Progenitor cell of endocrine pancreas (in vitro differentiated cells): ENCODE measurements at places on chromosomes 6 and 20. TPM values are rescaled to one million over a fixed set of nuclear protein-coding genes. Genes with fewer than 3 reads are reported as not detected.

- DNase-seq: no peak
Measured at GRCh38 chr20:31842471-31843157, 2.8 kb downstream of the FOXS1 start.

The NKX2-2 gene
- total RNA-seq: 15.5 and 16.1 TPM in 2 replicates

- no peak for DNase-seq
Measured at GRCh38 chr6:13462458-13463327, 24.7 kb downstream of the GFOD1 start.

GRCh38 chr20:14631011-14631410 lies 293.6 kb upstream of the FLRT3 start:
- no peak for DNase-seq

GRCh38 chr6:24584382-24584720 lies 61.6 kb downstream of the KIAA0319 start:
- DNase-seq: no peak

- DNase-seq: no peak
Measured at GRCh38 chr20:47660602-47660905, 124.7 kb downstream of the SULF2 start.

- DNase-seq: no peak
Measured at GRCh38 chr6:138868181-138868580, 72.3 kb downstream of the ECT2L start.

The PNPLA1 gene
- total RNA-seq: not detected in 2 replicates

GRCh38 chr20:60349418-60349817 lies 391.2 kb downstream of the CDH26 start:
- DNase-seq: no peak

The TMEM217 gene
- 1.4 and 2.5 TPM in 2 replicates for total RNA-seq

DNA sequence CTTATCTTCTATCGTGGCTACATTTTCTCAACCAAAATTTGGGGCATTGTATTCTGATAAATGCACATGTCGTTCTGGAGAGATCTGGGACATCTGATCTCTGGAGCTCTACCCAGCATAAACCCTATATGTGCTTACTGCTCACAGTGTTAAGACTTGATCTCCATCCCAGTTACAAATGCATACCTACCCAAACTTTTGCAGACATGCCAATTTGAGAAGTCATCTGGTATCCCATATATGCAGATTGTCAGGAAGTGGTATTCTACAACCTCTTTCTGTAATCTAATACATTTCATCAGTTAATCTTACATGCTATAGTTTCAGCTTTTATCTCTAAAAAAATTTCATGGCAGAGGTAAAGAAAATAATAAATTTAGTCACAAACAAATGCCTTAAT lies 11.2 kb downstream of the BAG2 start:
- no peak for DNase-seq

DNA sequence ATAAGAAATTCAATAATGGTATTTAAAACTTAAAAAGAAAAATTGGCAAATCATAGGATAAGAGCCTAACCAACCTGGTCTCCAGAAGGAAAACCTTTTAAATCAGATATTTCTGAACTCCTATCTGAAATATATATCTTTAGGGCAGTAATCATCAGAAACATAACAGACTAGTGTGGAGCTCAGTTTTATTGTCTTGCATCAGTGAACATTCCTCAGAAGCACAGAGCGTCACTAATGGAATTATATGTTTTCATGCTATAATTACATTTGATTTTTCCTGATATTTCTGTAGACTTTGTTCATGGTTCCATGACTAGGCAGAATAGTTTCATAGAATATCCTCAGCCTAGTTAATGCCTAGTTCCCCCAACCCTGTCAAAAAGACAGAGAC lies 262.2 kb downstream of the EYA4 start:
- DNase-seq: no peak

The ZBTB46 gene
- total RNA-seq: 31.2 and 32.2 TPM in 2 replicates

- DNase-seq: no peak
Measured at GRCh38 chr6:79042799-79043126, 35.3 kb downstream of the PHIP start.

The ECI2 gene
- total RNA-seq: 68.5 and 71.8 TPM in 2 replicates

DNA sequence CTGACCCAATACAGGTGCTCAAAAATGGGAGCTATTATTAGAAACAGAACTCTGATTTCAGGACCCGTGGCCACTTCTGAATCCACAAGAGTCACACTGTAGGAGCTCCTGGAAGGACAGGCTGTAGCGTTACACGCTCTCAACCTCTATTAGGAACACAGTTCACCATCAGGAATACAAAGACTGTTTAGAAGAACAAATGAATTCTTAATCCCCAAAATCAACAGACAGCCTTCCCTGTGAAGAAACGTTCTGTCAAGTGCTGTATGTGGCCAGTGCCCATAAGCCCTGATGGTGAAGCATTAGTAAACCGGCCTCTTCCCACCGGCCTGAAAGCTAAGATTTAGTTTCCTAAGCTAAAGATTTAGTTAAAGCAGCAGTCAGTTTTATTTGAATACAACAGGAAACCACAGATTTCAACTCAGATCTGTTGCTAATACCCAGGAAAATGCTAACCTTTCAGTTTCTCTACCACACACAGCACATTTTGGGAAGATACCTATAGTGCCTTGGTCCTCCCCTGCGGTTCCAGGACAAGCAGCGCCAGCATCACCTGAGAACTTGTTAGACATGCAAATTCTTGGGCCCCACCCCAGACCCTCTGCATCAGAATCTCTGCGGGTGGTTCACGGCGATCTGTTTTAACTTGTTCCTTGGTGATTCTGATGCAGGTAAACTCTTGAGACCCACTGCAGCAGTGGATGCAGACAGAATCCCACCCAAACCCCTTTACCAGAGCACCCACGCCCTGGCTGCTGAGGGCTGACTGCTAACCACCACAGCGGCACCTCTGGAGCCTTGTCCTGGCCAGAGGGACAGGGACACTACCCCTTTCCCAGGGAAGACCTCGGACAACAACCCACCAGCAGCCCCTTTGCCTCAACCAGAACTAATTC lies 33.4 kb downstream of the MTRES1 start:
- DNase-seq: no peak

DNA sequence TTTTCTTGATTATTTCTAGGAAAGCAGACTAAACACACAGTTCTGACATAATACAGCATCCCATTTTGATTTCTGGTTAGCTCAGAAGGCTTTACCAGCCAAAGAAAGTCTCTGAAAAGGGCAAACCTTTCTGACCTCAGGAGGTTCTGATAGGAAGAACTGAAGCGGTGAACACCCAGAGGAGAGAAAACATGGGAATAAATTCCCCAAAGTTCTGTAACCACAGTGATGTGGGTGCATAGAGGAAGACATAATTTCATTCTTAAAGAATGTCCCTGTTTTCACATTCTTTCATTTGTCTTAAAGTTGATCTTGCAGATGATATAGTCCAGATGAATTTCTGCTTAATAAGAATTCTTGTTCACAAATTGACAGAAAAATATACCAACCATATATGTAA lies 60.3 kb downstream of the RSPO3 start:
- DNase-seq: no peak

The SLC17A3 gene
- 0.34 and 0.58 TPM in 2 replicates for total RNA-seq

The TNFRSF6B gene
- total RNA-seq: not detected in 2 replicates

The SYNDIG1 gene
- total RNA-seq: 0.19 and 0.38 TPM in 2 replicates

GRCh38 chr6:35154262-35154661 lies 13.1 kb upstream of the TCP11 start:
- DNase-seq: no peak

DNA sequence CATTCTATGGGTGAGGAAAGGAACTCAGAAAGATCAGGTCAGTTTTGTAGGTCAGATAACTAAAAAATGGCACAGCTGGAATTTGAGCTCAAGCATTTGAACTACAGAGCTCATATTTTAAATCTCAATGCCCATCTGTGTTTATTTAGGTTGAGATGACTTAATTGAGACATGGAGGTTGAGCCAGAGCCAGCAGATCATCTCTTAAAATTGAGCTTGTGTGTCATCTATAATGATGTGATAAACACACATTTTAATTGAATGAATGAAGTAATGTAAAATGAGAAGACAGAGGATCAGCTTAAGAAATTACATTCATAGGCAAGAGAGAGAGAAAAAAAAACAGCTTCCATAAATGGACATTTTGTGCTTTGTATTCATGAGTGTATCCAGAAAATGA lies 3.7 kb downstream of the MANEA start:
- no peak for DNase-seq

DNA sequence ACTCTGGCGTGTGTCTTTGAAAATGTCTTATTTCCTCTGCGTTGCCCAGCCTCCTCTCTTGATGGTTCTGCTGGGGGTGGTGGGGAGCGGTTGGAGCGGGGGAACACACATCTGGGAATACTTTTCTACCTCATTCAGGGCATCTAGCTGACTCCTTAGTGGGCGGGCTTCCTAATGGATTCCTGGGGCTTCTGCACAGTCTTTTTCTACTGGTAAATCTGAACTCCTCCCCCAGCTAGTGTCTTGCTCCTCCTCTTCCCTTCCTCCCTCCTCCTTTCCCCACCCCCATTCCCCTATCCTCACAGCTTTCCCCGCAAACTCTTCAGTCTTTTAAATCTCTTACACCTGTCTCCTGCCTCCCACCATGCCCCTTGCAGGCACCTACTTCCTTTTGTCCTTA lies 74.4 kb downstream of the PRL start:
- DNase-seq: no peak

- no peak for DNase-seq
Measured at GRCh38 chr6:55937951-55938690, 62.7 kb upstream of the BMP5 start.

The SPEF1 gene
- total RNA-seq: 1.7 and 1.9 TPM in 2 replicates

The OOEP gene
- not detected in 2 replicates for total RNA-seq

The GHRH gene
- total RNA-seq: 0.75 TPM in 1 of 2 replicates, not detected in the other

DNA sequence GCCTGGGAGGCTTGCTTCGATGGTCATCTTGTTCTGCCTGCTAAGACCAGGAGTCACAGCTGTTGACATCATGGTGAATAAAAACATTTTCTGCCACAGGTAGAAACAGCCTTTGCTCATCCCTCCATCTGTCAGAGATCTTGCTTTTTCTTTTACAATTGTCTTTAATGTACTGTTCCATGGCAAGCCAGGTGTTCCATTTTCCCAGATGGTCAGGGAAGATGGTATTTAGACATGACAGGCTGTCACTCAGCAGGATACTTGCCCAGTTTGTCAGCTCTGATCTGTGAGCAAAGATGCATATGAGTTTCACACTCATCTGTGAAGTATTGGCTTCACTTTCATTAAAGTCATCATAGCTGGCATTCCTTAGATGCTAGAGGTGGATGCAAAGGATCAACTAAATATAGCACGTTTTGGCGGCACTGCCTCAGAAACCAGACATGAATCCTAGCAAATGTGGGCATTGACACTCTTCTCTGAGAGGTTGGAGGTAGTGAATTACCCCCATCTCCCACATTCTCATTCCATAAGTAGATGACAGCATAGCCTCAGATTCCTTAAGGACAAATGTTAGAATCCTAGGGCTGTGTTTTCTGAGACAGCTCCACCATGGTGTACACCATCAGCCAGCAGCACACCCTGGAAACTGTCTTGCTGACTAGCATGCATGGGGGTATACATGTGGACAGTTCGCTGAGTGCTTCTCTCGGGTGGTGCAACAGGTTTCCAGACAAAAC lies 4.2 kb downstream of the SSTR4 start:
- no peak for DNase-seq

The RIMS1 gene
- total RNA-seq: 5.5 and 5.6 TPM in 2 replicates

The PXT1 gene
- not detected in 2 replicates for total RNA-seq

DNA sequence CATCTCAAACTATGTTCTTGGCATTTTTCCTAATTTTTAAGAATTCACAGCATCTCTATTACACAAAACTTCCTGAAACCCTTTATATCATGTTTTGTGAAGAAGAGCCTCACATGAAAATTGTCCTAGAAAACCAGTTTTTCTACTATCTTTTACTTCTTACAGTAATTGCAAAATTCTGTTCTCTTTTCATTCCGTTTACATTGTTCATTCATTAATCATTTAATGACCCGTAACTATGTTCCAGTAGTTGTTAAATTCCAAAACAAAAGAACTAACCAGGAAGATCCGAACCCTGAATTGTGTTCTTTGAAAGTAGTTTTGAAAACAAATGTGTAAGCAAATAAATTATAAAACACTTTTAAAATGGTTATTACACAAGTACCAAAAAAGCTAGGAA lies 597.0 kb downstream of the EYS start:
- no peak for DNase-seq

The TBC1D32 gene
- 13.6 and 15.4 TPM in 2 replicates for total RNA-seq

GRCh38 chr6:121434037-121434770 lies 1.2 kb upstream of the GJA1 start:
- DNase-seq: no peak

DNA sequence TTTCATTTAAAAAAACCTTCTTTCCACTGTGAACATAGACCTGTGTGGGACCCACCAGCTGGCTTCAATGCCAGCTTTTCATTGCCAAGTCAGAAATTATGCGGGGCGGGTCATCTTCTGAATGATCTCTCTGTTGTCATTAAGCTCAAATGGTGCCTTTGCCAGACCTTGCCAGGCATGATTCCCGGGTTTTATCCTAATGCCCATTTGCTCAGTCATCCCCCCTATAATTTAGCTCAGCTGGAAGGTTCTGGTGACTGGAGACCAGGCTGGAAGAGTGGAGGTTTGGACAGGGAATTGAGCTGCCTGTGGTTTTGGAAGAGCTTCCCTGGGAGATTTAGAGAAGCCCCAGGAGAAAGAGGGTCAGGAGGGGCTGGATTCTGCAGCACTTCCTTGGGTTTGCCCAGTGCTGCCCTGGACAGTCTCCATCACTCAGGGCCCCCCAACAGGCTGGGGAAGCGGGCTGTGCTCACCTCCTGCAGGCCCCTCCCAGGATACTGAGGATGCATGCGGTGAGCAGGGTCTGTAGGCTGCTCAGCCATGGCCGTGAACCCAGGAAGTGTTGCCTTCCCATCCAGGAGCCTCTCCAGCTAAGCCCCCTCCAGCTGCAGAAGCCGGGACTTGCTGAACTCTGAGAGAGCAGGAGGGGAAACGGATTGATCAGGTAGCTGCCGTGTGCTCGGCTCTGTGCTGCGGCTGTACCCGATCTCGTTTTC lies 273.0 kb downstream of the CDH4 start:
- no peak for DNase-seq

DNA sequence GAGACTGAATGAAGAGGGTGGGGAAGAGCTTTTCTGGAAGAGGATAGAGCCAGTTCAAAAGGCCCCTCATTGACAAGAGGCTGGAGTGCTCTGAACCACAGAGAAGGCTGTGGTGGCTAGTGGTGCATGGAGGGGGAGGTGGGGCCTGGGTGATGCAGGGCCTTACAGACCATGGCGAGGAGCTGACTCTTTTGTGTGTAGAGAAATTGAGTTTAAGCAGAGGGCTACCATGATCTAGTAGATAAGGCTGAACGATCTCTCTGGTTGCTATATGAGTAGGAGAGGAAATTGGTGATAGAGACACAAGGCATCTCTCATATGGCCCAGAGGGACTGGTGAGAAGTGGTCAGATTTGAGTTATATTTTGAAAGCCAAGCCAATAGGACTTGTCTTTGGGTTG lies 137.6 kb downstream of the UST start:
- no peak for DNase-seq

The JAG1 gene
- 260 and 277 TPM in 2 replicates for total RNA-seq

GRCh38 chr6:116090251-116090650 lies 10.4 kb upstream of the NT5DC1 start:
- DNase-seq: no peak

DNA sequence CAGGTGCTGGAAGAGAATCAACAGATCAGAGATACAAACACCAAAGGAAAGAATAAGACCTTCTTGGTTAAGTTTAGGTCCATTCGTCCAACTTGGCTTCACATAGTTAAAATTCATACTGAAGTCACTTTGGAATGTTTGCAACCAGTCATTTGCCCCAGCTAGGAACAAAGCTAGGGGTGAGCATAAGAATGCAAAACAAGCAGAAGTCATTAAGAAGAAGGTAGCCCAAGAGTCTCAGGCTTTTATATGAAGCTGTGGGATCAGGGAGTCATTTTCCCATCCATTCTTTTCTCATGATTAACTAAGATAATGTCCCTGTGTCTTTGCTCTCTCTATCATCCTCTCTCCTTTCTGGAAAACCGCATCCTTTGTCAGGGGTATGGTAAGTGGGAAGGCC lies 51.5 kb upstream of the TMEM170B start:
- DNase-seq: no peak
